ENCODE measurements at places on chromosomes 2 and 18.
A peak's percentile ranks its signal among the peaks of the same experiment; 100 is the strongest.

- no peak for DNase-seq
These were observed 78.4 kb downstream of the SETBP1 start for GRCh38 chr18:44758861-44759631.

- DNase-seq: no peak
These were observed 40.0 kb downstream of the CPO start for GRCh38 chr2:206979365-206979764.

DNA sequence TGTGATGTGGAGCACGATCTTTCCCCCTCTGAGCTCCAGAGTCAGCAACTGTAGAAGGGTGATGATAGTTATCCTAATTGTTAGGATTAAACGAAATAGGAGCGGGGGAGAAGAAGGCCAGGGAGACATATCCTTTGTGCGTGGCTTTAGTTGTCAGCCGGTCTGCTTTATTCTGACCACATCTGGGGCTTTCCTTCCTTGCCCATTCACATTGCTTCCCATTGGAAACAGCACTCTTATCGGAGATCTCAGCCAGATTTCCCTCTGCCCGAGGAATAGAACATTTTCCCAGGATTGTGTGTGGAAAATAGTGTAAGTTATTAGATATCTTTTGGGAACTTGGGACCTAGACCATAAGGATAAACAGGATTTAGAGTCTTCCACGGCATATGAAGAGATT lies 1.5 kb downstream of the RALB start:
- DNase-seq: no peak

DNA sequence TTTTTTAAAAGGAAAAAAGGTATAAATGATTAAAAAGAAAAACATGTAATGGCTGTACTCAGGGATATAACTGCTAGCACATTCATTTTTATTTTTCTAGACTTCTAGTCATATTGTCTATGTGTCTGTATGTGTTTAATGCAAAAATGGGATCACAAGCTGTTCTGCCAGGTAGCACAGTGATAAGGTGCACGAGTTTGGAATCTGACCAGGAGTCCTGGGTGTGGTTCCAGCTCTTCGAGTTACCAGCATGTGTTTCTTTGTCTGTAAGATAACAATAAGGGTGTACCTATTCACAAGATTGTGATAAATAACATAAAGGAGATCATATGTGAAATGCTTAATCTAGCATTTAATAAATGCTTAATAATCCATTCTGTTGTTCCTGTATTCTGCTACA lies 145.3 kb downstream of the PKP4 start:
- no peak for DNase-seq

DNA sequence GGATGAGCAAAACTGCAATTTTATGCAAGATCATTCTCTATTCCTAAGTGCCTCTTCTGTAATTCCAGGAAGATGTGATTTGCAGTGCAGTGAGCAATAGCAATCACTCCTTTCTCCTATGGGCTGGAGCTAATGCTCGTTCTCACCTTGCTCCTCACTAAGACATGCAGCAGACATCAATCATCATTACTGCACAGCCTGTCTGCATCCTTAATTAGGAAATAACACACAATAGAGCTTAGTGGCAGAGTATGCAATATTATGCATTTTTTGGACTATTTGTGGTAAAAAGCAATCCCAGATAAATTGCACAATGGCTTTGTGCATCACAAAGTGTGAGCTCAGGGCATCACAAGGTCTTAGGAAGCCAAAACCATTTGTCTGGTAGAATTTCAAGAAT lies 32.6 kb upstream of the RAPH1 start:
- no peak for DNase-seq

DNA sequence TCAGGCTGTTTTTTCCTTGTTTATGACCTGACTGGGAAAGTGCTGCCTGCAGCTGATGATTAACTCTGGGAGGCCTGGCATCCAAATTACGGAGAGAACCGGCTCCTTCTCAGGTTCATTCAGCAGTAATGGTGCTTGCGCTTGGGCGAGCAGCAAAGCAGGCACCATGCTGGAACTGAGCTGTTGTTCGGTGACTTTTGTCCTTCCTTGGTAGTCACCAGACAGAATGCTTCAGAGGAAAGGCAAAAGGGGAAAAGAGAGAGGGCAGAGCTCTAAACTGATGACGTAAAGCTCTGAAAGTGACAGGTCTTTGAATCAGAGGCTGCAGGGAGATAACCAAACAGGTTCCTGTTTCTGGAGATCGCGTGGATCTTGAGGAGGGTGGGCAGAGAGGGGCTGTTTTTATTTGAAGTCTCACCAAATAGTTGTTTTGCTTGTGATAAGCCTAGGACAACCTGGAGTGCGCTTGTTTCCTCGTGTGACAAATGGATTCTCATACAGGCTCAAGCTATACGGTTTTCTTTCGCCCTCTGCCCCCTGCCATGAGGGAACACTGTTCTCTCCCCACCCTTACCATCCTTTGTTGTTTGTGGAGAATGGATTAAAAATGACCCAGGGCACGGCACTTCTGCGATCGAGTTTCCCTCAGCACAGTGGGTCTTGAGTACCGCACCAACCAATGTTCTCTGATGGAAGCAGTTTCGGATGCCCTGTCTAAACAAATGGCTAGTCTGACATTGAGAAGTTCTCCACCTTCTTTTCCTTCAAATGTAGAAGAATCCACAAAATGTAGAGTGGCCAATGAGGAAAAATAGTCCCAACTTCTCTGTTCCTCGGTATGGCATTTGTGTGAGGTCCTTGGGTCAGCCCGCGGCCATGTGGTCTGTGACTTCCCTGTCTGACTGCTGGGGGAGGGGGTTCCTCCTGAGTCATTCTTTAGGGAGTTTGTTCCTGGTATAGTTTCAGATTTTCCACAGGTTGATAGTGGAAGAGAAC lies 1.3 kb downstream of the RASGRP3 start:
- no peak for DNase-seq

DNA sequence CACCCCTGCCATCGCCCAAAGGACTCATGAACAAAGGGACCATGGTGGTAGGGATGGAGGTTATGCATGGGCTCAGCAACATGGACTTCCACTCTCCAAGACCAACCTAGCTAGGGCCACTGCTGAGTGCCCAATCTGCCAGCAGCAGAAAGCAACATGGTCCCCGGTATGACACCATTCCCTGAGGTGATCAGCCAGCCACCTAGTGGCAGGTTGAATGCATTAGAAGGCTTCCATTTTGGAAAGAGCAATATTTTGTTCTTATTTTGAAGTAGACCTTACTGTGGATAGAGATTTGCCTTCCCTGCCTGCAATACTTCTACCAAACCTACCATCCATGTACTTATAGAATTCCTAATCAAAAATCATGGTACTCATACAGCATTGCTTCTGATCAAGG lies 99.8 kb downstream of the METTL4 start:
- DNase-seq: no peak

DNA sequence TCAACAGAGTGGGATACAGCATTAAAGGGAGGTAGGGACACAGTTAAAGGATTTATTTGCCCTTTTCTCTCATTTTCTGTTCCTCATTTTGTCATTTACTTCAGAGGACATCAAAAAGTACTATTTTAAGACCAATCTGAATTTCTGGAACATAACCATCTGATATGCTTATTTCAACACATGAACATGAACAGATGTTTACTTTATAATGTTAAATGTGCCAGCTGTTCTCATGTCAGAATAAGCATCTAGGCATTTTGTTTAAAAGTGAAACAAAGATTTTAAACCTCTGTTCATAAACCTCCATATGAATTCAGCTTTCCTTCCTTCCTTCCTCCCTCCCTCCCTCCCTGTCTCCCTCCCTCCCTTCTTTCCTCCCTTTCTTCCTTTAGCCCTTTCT lies 677.7 kb downstream of the CNTNAP5 start:
- no peak for DNase-seq

DNA sequence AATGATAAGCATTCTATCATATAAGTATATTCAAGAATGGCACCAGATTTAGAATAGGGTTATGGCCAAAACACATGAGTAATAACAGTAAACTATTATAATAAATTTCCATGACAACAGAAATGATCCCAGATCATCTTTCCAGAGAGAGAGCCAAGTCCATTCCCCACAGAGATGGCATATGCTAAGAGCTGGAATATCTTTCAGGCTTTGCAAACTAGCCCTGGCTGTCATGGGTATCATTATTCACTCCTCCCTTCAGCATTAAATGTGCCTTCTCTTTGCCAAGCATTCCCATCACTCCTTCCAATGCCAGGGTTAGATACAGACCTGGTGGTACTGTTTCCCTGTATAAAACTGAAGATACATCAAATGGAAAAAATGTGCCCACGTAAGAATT lies 10.9 kb downstream of the FEZ2 start:
- DNase-seq: no peak

- peak; percentile 22 for DNase-seq
These were observed 182.6 kb upstream of the HAAO start for GRCh38 chr2:42974721-42975717.

GRCh38 chr2:215531284-215531683 lies 95.4 kb upstream of the FN1 start:
- no peak for DNase-seq

DNA sequence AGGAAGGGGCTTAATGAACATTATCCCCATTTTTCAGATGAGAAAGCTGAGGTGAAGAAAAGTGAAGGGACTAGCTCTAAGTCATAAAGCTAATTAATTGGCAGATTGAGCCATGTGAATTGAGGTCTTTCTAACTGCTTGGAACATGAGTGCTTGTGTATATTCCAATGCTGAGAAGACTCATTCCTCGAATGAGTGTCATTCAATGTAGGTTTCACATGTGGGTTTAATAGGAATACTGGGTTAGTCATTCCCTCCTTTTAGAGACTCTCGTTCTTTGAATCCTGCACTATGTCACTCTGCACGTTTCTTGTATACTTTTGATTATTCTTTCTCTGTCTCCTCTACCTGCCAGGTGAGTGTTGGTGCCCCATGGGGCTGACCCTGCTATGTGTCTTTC lies 218.2 kb downstream of the HRH4 start:
- DNase-seq: no peak

GRCh38 chr2:226424971-226425370 lies 374.6 kb downstream of the IRS1 start:
- DNase-seq: no peak

GRCh38 chr18:58169472-58169871 lies 125.4 kb downstream of the NEDD4L start:
- DNase-seq: no peak

DNA sequence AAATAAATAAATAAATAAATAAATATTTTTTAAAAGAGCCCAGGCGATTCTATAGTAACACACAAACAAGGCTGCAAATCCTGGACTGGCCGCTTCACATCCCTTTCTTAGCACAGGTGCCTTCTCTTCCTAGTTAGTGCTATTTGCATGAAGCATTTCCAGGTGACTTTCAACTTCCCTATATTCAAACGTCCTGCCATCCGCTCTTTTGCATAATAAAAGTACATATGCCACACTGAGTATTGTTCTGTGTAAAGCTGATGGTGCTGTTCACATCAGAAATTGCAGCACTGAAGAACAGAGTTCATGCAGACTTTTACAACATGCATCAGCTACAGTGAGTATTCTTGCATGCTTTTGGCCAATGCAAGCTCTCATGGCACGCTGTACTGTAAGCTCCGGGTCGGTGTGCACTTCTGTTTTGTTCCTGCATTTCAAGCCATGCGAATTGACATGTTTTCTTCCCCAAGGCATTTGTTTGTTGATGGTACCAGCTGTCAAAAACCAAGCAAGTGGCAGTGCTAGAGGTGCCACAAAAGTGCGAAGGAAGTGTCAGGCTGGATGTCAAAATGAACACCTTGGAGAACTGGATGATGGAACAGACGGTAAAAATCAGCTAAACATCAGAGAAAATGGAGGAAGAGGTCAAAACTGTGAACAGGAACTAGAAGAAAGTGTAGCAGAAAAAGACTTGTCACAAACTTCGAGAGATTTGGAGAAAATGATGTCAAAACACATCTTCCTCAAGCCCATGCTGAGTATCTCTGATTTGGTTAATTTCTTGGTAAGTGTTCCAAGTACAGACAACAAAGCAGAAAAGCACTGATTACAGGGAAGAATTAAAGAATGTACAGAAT lies 25.5 kb upstream of the CEP68 start:
- no peak for DNase-seq

DNA sequence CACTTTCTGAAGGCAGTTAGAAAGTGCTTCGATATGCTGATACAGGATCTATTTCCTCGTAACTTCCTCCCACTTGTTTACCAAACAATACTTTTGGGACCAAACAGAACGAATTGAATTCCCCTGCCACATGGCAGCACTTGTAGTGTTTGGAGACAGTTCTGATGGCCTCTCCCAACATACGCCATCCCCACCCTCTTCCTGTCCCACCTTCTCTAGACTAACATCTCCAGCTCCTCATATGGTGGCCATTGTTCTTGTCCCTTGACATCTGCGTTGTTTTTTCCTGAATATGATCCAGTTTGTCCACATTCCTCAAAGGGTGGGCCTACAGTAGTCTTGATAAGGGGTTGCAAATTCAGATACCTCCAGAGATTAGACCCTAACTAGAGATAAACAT lies 53.4 kb upstream of the ANKRD44 start:
- no peak for DNase-seq

DNA sequence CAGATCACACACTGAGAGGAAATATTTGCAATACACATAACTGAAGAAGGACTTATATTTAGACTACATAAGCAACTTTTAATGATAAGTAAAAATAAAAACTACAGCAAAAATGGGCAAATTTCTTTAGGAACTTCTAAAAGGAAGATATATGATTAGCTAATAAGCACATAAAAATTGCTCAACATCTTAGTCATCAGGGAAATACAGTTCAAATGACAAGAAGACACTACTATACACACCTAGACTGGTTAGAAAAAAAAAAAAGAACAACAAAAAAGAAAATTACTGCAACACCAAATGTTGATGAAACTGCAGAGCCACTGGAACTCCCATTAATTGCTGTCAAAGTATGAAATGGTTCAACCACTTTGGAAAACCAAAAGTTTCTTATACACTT lies 1247.5 kb upstream of the ACVR2A start:
- no peak for DNase-seq

DNA sequence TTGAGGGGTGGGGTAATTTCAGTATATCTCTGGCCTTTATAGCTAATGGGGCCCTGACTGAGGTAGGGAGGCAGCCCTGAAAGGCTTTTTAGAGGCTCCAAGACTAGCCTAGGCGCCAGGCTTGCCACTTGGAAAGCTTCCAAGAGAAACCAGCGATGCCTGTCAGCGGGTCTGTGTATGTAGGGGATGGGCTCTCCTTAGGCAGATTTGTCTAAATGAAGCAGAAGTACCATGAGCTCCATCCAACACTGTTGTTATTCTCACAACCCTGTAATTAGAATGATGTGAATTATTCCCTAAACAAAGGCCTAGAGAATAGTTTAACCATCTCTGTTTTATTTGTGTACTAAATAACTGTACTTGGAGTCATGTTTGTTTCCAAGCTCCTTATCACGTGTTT lies 138.1 kb downstream of the B3GNT2 start:
- no peak for DNase-seq

DNA sequence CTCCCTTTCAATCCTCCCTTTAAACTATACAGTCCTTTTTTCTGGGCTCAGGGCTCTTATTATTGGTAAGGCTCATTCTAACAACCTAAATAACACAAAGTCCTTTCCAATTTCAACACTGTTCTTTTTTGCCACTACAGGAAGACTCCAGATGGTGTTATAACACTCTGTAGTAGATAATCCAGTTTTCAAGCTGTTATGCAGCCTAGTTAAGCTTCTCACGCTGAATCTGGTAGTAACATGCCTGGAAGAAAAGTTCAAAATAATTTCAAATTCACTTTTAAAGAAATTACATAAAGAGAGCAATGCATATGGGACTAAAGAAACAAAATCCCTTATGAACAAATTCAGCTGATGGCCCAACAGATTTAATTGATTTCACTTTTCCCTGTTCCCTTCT lies 3.2 kb upstream of the MPP4 start:
- no peak for DNase-seq

Data from activated CD8-positive, alpha-beta memory T cell treated with anti-CD3 and anti-CD28 coated beads for 1 hour (primary cell).